Transverse colon (tissue), 4 donors: ENCODE measurements at places on chromosomes 1 and 21.

DNA sequence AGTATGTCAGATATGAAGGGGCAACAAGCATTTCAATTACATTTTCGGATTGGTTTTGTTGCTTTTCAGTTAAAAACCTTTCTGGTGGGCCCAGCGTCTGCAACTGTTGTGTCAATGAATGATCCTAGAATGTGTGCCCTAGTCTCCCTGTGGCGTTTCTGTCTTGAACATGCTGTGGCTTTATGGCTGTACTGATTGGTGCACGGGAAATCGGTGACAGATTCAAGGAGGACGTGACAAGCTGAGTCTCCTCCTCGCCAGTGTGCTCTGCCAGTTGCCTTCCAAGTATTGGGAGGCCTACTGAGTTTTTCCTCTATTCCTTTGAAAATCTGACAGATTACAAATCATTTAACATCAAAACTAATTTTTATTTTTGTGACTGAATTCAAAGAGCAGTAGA lies 127.6 kb downstream of the ZP4 start:
- DNase-seq = no peak

DNA sequence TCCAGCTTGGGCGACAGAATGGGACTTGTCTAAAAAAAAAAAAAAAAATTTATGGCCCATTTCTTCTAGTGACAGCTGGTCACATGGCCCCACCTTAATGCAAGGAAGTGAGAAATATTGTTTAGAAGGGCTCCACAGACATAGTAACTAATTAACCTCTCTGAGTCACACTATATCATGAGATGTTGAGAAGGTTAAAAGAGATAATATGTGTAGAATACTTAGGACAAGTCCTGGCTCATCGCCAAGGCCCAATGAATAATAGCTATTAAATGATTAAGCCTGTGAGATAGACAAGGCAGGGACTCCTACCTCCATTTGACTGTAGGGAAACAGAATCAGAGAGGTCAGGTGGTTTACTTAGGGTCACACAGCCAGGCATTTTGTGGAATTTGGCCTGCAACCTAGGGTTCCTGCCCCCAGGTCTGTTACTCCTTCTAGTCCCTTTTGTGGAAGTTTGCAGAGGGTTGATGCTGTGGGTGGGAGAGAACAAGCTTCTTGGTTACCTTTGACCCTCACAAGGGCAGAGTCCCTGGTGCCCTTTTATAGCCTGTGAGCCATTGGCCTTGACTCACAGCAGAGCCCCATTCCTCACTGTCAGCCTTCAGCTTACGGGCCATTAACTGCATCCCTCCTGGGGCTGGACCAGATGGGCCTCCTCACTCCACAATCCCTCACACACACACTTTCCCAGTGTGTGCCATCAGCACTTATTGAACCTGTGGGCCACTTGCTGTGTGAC lies 48.5 kb downstream of the OPRD1 start:
- DNase-seq = peak; percentile 13

DNA sequence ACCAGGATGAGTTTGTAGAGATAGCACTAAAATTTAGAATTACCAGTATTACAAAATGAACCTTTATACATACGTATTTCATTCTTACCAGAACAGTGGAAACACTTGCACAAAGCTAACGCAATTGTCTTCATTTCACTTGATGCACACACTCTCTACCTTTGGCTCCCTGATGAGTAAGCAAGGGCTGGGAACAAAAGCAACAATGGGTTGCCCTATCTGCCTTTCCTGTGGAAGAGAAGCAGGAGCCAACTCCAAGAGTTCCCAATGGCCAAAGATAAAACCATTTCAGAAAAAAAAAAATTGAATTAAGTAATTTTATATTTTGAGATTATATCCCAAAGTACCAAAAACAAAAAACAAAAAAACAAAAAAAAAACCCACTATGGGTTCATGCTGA lies 344.1 kb upstream of the GREM2 start:
- DNase-seq = no peak

DNA sequence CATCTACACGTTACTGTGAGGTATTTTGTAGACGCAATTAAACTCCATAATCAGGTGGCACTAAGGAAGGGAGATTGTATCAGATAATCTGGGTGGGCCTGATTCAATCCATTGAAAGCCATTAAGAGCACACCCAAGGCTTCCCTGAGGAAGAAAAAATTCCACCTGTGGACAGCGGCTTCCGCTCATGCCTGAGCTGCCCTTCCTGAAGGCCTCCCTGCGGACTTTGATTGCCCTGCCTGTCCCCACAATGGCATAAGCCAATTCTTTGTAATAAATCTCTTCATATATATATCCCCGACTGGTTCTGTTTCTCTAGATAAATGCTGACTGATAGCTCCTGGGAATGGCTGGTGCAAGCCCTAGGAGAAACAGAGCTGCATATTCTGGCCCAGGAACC lies 138.3 kb downstream of the TGFBR3 start:
- DNase-seq = no peak

GRCh38 chr1:220368352-220369265 lies 96.4 kb upstream of the RAB3GAP2 start:
- no peak for DNase-seq

- DNase-seq = peak; percentile 76
These were observed at the start of gene GFI1 for GRCh38 chr1:92486251-92487077. Gene GFI1, minus strand, starts transcription at chr1:92486925. Its CDS starts 3,438 bp downstream, at chr1:92483487.

GRCh38 chr1:153534226-153534924 lies 1.4 kb downstream of the S100A6 start:
- DNase-seq = no peak

- DNase-seq = no peak
These were observed 90.5 kb downstream of the NUF2 start for GRCh38 chr1:163412221-163412620.

GRCh38 chr1:163535807-163536206 lies 214.1 kb downstream of the NUF2 start:
- DNase-seq = no peak

DNA sequence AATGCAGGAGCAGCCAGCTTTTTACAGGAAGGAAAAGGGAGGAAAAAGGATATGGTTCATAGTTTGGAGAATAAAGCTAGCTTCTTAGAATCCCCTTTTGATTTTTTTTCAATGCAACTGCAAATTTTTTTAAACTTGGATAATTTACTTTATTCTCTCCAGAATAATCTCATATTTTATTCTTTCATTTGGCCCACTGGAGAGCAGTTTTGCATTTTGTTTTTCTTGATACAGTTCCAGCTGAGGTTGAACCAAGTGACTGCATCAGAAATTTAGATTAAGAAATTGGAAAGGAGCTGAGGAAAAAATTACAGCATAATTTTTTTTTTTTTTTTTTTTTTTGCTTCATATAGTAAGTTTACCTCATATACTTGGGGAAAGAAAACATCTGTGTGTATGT lies 22.8 kb downstream of the GABPA start:
- DNase-seq = no peak
